SHP77 treated with DMSO at 0.1 percent for 48 hours (cell line): ENCODE measurements at places on chromosomes 13 and 19.

DNA sequence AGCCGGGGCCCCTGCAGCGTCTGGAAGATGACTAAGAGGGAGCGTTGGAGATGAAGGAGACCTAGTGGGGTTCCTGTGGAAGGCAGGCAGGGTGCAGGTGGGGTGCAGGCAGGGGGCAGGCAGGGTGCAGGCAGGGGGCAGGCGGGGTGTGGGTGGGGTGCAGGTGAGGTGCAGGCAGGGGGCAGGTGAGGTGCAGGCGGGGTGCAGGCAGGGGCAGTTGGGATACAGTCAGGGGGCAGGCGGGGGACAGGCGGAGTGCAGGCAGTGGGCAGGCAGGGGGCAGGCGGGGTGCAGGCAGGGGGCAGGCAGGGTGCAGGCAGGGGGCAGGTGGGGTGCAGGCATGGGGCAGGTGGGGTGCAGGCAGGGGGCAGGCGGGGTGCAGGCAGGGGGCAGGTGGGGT is 142.8 kb downstream of the SOX1 start:
- DNase-seq, result no peak

DNA sequence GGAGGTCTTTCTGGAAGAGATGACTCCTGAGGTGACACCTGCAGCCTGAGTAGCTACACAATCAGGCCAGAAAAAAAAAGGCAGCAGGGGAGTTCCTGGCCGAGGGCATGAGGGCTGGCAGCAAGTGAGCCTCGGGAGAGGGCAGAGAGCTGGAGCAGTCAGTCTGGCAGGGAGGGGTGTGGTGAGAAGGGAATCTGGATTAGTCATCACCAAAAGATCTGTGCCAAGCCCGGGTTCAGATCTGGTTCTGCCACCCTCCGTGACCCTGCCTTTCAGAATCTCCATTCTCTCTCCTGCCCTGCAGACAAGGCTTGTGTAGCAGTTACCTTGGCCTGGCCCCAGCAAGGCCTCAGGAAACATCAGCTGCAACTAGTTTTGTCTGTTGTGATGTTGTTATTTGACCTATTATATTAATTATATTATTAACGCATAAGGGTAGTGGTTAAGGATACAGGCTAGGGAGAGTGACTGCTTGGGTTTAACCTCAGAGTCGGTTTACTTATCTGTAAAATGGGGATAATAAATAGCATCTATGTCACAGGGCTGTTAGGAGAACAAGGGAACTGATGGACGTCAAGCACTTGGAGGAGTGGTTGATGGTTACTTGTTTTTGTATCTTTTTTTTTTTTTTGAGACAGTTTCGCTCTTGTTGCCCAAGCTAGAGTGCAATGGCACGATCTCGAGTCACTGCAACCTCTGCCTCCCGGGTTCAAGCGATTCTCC is 2.7 kb upstream of the CAPNS1 start:
- no peak for DNase-seq

DNA sequence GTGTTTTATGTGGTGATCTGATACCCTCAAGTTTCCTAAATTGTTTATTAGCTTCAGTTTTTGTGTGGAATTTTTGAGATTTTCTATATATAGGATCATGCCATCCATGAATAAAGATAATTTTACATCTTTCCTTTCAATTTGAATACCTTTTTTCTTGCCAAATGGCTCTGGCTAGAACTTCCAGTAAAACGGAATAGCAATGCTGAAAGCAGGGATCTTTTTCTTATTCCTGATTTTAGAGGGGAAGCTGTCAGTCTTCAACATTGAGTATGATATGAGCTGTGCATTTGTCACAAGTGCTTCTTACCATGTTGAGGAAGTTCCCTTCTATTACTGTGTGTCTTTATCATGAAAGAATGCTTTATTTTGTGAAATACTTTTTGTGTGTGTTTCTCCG is 618.8 kb downstream of the FGF9 start:
- no peak for DNase-seq

- no peak for DNase-seq
Observed at GRCh38 chr13:101049166-101049850, 367.0 kb downstream of the NALCN start.

GRCh38 chr19:16795731-16796130 is 33.5 kb upstream of the SIN3B start:
- DNase-seq, result no peak

DNA sequence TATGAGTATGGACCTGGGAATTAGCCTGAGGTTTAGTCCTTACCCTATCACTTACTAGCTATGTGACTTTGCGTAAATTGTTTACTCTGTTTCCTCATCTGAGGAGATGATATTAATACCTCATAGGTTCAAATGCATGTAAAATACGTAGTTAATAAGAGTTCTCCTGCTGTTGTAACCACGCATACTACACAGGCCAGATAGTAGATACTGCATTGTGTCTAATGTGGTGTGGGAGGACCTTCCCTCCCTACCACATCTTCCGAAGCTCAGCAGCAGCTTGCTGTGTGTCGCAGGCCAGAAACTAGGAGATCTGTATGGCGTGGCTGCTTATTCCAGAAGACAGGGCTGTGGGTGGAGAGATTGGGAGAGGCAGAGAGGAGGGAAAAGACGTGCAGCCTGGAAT is 23.0 kb downstream of the GTF2F2 start:
- DNase-seq, result no peak

DNA sequence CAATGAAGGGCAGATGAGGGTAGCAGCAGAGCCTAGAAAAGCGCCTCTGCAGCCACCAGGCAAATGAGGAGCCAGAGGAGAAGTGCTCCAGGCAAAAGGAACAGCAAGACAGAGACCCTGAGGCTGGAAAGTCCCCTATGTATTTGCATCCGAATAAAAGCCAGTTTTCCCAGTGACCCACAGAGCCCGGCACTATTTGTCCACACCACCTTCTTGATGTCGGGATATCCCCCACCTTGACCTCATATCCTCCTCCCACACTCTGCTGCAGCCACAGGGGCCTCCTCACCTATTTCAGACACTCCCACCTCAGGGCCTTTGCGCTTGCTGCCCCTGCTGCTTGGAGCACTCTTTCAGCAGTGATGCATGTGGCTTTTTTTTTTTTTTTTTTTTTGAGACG is 6.6 kb downstream of the ATG4D start:
- DNase-seq, result no peak

DNA sequence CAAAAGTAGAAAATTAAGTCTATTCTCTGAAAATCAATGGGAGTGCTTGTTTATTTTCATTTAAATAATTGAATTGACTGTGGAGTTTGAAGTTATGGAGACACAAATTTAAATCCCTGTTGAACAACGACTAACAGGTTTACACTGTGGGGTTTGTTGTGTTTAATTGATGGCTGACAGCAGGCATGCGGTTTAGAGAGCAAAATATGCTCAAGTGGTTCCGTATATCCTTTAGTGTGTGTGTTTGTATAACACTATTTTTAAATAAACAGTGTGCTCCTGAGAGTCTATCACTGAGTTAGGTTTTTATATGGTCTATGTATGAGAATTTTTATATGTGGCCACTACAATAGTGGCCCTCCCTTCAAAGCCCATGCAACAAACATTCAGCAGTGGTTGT is 332.0 kb downstream of the GPC6 start:
- DNase-seq, result no peak

DNA sequence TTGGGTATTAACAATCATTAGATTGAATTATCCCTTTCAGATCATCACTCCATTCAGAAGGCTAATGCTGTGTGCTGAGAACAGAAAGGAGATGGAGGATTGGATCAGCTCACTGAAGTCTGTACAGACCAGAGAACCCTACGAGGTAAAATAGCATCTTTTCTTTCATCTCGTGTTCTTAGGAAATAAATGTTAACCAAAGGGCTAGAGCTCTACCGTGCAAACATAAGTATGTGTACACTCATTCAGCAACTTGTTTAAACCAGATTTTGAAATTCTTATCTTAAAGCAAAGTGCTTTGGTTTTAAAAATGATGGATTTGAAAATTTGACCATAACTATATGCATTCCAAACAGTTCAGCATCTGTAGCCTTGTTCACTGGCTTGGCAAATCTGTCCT is 106.8 kb downstream of the DGKH start:
- DNase-seq, result no peak
